ENCODE measurements at places on chromosomes 12 and 14.
A peak's percentile ranks its signal among the peaks of the same experiment; 100 is the strongest.

GRCh38 chr12:55072083-55072482 is 52.3 kb downstream of the NEUROD4 start:
- peak; percentile 80 for DNase-seq

GRCh38 chr12:15693228-15693911 is 95.8 kb downstream of the EPS8 start:
- no peak for DNase-seq

DNA sequence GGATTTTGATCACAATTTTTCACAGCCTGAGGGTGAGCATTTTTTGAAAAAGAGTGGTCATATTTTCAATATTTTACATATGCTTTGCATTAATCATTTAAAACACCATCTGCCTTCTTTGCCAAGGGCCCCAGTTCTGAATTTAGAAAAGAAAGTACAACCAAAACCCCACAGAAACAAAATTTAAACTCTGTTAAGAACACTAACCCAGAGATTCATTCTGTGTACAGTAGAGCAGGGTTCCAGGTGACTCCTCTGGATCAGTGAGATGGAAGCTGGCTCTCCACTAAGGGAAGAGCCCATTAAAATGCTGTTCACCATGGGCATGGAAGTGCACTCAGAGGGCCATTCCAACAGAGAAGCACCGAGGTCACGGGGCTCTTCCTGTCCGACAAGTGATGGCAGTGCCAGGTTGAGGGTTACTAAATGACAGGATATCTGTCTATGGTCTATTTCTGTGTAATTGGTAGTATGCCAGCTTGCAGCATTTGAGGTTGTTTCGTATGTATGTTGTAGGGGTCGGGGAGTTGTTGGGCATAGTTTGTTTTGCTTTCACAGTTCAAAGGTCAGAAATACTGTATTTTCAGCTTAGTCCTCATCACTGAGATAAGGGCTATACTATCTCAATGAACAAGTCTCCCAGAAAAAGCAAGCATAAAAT is 95.9 kb downstream of the SLC35F4 start:
- DNase-seq = no peak

GRCh38 chr14:103749452-103749851 is 33.8 kb downstream of the ZFYVE21 start:
- DNase-seq = no peak

- no peak for DNase-seq
Observed at GRCh38 chr14:56816574-56817391, 6.5 kb upstream of the OTX2 start.

DNA sequence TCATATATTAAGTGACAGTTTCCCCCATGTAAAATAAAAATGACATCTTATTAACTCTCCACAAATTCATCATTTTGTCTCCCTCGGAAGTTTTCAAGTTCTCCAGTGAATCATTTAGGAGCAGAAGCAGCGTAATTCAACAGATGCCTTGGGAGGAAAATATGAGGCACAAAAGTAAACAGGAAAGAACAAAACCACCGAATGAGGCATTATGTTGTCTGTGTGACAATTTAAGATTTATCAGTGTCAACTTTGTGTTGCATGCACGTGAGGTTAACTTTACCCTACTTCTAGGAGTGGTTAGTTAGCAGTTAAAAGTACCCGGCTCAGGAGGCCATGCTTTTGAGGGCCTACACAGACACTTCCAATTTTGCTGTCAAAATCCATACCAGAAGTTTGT is 258.6 kb downstream of the IPO8 start:
- no peak for DNase-seq

DNA sequence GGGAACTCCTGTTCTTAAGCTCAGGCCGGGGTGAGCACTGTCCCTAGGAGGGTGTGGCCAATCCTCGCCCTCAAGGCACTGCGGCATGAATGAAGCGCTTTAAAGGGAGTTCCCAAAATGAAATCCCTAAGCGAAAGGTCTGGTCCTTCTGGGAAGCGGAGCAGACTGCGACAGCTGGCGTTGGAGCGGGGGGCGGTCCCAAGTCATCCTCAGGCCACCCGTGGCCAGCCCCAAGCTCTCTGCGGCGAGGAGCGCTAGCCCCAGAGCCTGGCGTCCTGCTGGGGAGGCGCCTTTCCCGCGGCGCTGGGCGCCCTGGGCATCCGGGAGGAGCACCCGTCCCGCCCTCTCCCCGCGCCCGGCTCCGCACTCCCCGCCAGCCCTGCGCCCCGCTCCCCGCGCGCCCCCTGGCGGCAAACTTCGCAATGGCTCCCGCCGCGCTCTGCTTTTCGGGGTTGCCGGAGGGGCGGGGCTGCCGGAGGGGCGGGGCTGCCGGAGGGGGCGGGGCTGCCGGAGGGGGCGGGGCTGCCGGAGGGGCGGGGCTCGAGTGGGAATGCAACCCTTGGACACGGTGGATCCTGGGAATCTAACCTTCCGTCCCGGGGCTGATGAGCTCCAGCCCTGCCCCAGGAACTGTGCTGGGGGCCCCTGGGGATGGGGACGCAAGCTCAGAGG is 25.4 kb downstream of the ZBTB42 start:
- peak; percentile 96 for DNase-seq

GRCh38 chr14:23568600-23569331 is 1.2 kb upstream of the AP1G2 start:
- no peak for DNase-seq

- DNase-seq = no peak
Observed at GRCh38 chr14:33364466-33364865, 425.8 kb downstream of the NPAS3 start.

Data from stimulated activated CD4-positive, alpha-beta T cell treated with anti-CD3 and anti-CD28 coated beads, Interleukin-4, amount 100 ng/mL, for 1 hour (primary cell).